ENCODE measurements at places on chromosomes 3 and 15.

- DNase-seq = peak; percentile 92
These were observed 82.0 kb upstream of the XXYLT1 start for GRCh38 chr3:195352895-195353488.

- DNase-seq = no peak
These were observed 196.8 kb downstream of the GOLGA6L6 start for GRCh38 chr15:20344601-20345400.

DNA sequence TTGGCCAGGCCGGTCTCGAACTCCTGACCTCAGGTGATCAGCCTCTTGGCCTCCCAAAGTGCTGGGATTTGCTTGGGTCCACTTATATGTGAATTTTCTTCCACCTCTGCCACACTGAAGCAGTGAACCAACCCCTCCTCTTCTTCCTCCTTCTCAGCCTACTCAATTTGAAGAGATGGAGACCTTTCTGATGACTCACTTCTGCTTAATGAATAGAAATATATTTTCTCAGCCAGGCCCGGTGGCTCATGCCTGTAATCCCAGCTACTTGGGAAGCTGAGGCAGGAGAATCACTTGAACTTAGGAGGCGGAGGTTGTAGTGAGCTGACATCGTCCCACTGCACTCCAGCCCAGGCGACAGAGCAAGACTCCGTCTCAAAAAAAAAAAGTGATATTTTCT, 46.8 kb upstream of the GATM start:
- DNase-seq = peak; percentile 52

- DNase-seq = no peak
These were observed 303.5 kb downstream of the PTPRG start for GRCh38 chr3:61864886-61865285.

DNA sequence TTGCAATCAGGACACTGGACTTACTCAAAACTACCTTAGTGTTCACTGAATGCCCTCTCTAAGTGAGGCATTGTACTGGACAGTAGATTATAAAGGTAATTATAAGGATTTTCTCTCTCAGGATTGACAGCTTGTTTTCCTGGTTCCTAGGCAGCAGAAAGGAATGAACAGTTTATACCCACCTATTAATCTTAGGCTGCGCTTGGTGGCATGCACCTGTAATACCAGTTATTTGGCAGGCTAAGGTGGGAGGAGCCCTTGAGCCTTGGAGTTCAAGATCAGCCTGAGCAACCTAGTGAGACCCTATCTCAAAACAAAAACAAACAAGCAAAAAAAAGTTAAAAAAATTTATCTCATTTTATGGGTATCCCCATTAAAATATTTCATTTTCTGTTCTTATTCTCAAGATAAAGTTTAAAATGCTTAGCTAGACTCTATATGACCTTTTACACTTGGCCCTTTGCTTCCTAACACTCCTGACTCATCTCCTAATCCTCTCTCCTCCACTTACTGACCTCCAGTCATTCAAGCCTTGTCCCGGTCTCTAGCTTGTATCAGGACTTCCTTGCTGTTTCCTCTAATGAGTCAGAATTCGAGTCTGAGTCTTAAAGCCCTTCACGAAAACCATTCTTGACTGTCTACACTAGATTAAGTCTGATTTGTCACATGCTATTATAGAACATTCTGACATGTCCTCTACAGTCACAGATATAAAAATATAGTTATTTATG, 348.6 kb downstream of the NLGN1 start:
- DNase-seq = no peak

GRCh38 chr3:143206955-143207337, 87.4 kb downstream of the CHST2 start:
- no peak for DNase-seq

- no peak for DNase-seq
These were observed 666.8 kb upstream of the ARPP21 start for GRCh38 chr3:34972481-34972880.

DNA sequence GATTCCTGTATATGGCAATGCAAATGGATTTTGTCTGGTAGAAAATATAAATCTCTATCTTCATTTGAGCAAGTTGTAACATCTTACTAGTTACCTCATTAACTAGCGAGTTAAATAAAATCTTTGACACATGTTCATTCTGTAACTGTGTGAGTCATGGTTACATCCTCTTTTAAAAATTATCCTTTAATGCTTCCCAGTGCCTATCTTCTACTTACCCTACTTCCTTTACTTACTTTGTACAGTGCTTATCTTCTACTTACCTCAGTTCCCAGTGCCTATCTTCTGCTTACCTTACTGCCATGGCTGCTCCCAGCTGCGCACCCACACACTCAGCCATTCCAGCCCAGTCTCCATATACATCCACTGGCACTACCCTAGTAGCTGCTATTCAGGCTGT, 71.9 kb upstream of the GOLGA8B start:
- DNase-seq = no peak

GRCh38 chr3:47344971-47345370, 35.9 kb upstream of the PTPN23 start:
- DNase-seq = no peak

GRCh38 chr3:128432971-128433836, 33.5 kb downstream of the DNAJB8 start:
- DNase-seq = no peak

- DNase-seq = peak; percentile 17
These were observed 62.5 kb downstream of the VPS13C start for GRCh38 chr15:61997786-61998185.

- peak; percentile 95 for DNase-seq
These were observed at the start of gene MEIS2 for GRCh38 chr15:37100109-37100965. Gene MEIS2, minus strand, starts transcription at chr15:37100549. Its CDS starts 1,083 bp downstream, at chr15:37099466.

DNA sequence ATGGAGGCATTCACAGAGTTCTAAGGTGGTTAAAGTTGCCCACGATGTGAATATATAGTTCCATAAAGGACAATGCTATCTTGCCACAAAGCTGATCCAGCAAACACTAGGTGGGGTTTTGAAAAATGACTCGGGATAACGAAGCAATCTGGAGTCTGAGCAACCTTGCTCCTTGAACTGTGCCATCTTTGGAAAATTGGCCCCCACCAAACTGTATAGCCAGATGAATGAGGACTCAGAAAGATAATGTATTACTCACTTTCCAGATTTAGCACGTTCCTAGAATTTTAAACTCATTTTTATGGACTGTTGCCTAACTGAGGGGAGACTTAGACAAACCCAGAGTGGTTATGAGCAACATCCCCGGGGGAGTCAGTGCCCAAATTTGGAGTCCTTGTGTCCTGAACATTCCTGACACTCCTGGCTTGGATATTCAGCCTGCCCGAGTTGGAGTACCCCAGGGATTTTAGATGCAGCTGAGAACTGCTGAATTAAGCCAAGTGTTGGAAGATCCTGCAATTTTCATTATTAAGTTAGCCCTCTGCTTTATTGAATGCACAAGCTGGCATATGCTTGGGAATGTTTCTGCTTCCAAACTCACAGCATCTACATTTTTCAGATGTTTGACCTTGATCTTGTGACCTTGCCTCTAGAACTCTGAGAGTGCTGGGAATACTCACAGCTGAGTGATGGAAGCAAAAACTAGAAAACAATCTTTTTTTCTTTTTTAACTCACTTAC, 8.8 kb upstream of the MAGI1 start:
- DNase-seq = peak; percentile 63

DNA sequence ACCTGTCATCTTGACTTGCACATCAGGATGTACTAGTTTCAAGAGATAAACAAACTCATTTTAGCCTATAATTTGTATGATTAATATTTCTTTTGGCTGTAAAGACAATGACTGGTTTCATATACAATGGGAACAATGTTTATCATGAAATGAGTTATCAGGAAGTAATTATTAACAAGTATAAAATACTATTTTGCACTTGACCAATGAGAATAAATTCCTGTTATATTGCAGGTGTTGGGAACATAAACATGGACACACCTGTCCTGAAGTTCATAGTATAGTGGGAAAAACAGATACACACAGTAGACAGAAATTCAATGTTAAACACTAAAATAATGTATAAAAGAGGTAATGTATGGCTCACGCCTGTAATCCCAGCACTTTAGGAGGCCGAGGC, 56.9 kb downstream of the UBR1 start:
- no peak for DNase-seq

- DNase-seq = no peak
These were observed 225.0 kb upstream of the ATP11B start for GRCh38 chr3:182568261-182568660.

DNA sequence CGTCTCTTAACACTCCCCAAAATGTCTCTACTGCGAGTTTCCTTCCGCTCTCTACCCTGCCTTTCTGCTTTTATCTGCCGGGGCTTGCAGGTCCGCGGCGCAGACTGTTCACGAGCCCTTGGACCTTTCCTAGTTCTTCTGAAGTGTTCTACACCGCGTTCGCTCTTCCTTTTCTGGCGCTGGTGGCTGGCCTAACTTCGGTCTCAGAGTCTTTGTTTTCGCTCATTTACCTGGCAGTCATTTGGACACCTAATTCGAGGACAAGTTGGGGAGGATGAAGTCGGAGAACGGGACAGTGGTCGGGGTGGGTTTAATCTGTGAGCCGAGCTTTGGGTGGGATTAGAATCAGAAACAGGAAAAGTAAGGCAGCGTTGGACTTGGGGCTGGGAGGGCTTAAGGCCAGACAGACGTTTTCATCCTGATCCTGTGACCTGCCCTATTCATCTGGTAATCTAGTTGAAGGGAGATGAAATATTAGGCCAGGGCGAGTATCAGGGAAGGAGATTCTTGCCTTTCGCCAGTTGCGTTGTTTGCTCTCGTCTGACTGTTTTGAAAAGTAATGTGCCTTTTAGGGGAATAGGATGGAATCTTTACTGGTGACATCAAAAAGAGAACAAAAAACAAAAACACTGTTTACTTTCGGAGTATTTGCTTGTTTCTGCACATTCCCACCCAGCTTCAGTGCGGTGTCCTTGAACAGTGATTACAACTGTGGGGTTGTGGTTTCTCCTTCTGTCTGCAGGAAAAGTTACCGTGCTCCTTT, 1.8 kb downstream of the DIPK2A start:
- DNase-seq = peak; percentile 93

DNA sequence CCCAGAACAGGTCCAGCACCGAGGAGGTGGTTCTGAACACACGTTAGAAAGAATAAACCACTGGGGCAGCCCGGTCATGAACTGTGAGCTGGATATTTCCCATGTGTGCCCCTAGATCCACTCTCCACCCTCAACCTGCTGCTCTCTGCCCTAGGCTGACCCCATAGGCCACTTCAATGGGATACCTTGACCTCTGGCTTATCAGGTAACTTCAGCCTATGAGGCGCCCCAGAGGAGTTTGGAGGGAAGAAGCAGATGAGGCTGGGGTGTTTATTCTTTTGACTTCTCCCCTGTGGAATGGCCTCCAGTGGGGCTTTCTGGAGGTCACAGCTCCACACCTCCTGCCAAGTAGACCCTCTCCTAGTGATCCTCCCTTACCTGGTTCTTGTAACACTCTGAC, 47.7 kb upstream of the SLC7A14 start:
- DNase-seq = no peak

- DNase-seq = no peak
These were observed 34.1 kb upstream of the HES1 start for GRCh38 chr3:194101592-194102432.

DNA sequence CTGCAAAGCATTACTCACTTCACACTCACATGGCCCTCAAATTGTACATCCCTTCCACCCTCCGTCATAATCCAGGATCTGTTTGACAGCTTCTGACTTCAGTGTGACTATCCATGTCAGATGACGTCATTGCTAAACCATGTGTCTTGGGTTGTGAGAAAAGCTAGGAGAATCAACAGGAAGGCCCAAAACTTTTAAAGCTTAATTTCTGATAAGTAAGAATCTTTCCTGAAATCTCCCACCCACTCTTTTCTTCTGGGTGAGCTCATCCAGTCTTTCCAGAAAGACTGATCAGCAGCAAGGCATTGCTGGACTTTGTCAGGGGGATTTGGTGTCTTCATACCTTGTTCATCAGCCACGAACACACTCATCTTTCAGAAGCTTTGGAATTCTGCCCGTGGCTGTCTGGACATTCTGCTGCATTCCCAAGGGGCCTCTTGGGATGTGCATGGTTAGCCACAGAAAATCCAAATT, 11.5 kb upstream of the LMCD1 start:
- peak; percentile 89 for DNase-seq

DNA sequence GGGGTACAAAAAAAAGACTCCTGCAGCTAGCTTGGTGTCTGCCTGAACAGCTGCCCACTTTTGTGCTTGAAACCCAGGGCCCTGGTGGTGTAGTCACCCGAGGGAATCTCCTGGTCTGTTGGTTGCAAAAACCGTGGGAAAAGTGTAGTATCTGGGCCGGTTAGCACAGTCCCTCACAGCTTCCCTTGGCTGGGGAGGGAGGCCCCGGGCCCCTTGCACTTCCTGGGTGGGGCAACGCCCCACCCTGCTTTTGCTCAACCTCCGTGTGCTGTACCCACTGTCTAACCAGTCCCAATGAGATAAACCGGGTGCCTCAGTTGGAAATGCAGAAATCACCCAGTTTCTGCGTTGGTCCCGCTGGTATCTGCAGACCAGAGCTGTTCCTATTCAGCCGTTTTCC, 211.7 kb upstream of the ZPLD1 start:
- DNase-seq = no peak

DNA sequence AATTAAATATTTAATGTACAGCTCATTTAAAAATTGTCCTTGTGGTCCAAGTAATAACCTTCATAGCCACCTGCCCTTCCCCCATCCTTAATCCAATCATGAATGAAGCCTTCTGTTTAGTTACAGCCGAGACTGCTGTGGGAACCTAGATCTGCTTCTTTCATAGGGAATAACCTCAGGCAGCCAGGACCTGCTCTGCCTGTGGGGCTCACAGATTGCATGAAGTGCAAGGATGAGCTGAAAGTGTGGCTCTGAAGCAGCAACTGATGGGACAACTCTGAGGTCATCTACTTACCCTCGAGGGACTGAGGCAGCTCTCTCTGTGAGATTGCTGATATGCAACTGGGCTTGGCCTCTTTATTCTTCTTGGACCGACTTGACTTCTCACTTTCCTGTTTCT, 169.8 kb downstream of the POTEB3 start:
- DNase-seq = no peak

- DNase-seq = no peak
These were observed 44.9 kb upstream of the TEX9 start for GRCh38 chr15:56320316-56320715.

- peak; percentile 5 for DNase-seq
These were observed 36.2 kb upstream of the CPNE4 start for GRCh38 chr3:132071043-132071442.

- peak; percentile 21 for DNase-seq
These were observed 75.5 kb downstream of the DAPK2 start for GRCh38 chr15:63970621-63971426.

DNA sequence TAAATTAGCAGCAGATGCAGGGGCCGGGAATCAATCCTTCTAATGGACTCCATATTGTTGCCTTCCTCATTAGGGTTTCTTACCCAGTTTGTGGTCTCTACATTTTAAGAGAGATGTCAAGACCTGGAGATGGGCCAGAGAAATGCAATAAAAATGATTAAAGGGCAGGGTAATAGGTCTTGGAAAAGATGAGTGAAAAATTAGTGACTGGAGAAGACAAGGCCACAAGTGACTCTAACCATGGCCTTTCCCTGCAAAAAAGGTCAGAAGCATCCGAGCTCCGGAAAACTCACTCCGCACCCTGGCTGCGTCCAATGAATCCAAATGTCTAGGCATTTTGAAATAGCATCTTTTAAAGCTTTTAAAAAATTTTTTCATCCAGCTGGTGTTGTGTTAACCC, 152.8 kb downstream of the ARRDC4 start:
- no peak for DNase-seq

Measured in choroid plexus epithelial cell (primary cell).